Hematopoietic multipotent progenitor cell treated with erythropoietin and hydrocortisone succinate and interleukin-3 and kit ligand, for 8 days (in vitro differentiated cells): ENCODE measurements at places on chromosomes 13 and 19.

DNA sequence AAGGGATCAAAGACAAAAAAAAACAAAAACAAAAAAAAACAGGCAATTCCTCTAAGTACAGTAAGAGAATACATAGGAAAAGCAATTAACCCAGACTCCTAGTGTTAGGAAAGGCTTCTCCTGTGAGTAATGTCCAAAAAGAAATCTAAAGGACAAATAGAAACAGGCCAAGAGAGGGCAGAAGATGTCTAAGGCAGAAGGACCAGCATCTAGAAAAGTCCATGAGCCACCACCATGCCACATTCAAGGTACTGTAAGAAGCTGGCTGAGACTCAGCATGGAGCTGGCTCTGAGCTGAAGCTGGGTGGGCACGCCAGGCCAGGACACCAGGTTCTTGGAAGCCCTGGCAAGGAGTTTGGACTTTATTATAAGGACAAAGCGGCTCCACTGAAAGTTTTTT is 118.1 kb upstream of the FRY start:
- DNase-seq = no peak

- DNase-seq = peak; percentile 56
These were observed 9.2 kb upstream of the ZSCAN22 start for GRCh38 chr19:58317476-58318072.

GRCh38 chr13:73658639-73659038 is 475.6 kb downstream of the KLF12 start:
- DNase-seq = no peak

- DNase-seq = no peak
These were observed 6.0 kb upstream of the SYT5 start for GRCh38 chr19:55186080-55186479.

DNA sequence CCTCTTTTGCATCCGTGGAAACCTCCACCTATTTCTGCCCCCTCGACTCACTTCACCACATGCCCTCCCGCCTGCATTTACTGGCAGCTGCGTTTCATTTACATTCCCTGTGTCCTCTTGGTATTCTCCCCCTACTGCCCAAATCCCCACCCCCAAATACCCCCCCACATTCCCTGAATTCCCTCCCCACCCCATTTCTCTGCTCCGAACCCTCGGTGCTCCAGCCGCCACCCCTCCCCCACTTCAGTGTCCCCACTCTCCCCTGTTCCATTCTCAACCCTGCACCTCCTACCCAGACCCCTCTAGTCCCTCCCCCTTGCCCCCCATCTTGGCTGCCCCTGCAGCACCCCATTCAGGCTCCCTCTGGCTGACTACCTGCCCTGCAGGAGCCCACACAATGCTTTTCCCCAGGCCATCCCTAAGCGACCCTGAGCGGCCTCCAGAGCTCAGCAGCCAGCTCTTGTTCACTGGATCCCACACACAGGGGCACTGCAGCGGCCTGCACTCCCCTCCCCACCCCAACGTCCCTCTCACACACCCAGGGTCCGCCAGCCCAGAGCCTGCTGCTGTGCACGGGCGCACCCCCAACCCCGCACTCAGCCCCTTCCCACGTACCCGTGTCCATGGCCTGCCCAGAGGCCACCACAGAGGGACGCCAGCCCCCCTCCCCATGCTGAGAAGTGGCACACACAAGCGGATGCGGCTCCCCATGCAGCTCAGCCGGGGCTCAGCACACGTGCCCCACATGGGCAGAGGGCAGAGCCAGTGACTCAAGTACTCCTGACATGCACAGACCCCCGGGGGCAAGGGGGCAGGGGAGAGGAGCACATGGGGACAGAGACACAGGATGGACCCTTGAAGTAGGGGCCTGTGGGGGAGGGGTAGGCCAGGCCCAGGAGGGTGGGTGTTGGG is 26.3 kb downstream of the SHANK1 start:
- no peak for DNase-seq

- DNase-seq = no peak
These were observed 7.2 kb downstream of the UHRF1 start for GRCh38 chr19:4916292-4917082.

- no peak for DNase-seq
These were observed 437 bp downstream of the SMARCA4 start for GRCh38 chr19:10961073-10961860.

DNA sequence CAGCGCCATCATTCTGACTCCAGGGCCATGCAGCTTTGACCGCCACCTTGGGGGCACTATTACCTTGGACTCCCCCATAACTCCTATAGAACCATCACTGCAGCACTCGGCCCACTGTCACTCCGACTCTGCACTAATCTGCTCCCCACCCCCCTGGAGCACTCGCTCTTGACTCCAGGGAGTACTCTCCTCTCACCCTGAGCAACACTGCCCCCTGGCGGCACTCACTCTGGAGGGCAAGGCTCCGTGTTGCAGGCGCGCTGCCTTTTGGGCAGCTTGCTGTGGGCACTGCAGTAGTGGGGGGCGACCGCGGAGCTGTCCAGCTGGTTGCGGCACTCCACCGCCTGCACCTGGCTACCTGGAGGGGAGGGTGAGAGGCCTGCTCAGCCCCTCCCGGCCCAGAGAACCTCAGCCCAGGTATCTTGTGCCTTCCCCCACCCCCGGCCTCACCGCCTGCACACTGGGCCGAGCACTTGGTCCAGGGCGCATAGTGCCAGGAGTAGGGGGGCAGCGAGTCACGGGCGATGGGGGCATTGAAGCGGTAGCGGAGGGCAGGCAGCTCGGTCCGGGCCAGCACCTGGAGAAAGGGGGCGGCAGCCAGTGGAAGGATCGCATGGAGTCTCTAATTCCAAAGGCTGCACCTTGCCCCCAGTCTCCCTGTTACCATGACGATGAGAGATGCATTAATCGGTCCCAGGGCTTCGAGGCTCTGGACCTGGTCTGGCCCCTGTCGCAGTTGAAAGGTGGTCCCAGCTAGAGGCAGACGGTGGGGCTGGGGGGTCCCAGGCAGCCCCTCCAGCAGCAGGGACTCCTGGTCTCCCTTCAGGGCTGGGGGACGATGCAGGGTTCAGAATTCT is 8.9 kb upstream of the MYO1F start:
- peak; percentile 64 for DNase-seq

GRCh38 chr13:82356667-82357410 is 1525.4 kb downstream of the SLITRK1 start:
- DNase-seq = peak; percentile 11

GRCh38 chr19:13024951-13025697 is 29.8 kb downstream of the NFIX start:
- DNase-seq = no peak

DNA sequence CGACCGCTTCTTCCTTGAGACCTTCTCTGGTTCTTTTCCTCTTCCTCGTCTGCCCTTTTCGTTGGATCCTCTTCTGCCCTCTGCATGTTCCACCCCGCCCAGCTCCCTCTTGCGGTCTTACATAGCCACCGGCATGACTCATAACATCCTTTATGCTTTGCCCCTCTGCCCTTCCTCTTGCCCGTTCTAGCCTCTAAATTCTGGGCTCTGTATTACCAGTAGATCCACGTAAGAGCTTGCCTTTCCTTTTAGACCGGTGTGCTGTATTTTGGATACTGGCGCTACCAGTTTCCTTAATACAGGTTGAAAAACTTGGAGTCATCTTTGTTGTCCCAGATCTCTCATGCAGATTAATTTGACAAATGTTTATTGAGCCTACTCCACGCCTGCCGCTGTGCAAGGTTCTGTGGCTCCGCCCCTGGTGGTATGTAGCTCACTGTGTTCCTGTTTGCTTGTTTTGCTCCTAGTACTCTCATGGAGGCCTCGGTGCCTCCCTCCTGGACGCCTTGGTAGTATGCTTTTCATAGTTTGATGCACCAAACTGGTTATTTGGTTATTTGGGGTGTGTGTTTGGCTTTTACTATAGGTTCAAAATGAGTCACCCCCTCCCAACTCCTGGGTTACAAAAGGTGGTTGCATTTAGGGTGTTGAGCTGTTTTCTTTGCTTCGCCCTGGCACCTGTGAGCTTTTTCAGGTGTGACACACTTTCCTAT is 1.7 kb downstream of the GTF3A start:
- DNase-seq = peak; percentile 92

DNA sequence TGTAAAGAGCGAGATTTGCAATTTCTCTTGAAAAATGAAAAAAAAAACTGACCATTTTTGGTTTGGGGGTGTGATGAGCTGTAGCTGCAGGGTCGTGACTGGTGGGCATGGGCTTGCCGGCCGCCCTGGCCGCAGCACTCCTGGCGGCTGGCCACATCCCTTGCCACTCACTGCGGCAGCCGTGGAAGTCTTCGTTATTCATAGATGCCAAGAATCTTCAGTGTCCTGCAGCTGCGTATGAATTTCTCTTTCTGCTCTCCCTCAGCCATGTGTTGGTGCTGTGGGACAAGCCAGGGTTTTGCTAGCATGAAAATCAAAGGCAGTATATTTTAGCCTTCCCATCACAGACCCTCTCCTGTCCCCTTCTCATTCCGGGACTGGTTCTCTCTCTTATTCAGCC is 151.7 kb upstream of the TSHZ3 start:
- no peak for DNase-seq

DNA sequence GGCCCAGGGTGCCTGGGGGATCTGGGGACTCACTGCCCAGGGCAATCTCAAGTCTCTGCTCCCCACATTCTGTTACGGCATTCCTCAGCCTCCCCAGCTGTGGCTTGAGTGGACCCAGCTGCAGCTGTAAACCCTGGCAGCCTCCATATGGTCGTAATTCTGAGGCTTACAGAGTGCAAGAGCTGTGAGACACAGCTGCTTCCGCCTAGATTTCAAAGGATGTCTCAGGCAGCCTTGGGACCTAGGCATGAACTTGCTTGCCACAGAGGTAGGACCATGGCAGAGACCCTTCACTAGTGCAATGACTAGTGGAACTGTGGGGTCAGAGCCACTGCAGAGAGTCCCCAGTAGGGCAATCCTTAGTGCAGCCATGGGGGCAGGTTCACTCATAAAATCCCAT is 297.5 kb downstream of the ENOX1 start:
- DNase-seq = no peak

- no peak for DNase-seq
These were observed 174.6 kb downstream of the COL4A1 start for GRCh38 chr13:110132225-110132982.

DNA sequence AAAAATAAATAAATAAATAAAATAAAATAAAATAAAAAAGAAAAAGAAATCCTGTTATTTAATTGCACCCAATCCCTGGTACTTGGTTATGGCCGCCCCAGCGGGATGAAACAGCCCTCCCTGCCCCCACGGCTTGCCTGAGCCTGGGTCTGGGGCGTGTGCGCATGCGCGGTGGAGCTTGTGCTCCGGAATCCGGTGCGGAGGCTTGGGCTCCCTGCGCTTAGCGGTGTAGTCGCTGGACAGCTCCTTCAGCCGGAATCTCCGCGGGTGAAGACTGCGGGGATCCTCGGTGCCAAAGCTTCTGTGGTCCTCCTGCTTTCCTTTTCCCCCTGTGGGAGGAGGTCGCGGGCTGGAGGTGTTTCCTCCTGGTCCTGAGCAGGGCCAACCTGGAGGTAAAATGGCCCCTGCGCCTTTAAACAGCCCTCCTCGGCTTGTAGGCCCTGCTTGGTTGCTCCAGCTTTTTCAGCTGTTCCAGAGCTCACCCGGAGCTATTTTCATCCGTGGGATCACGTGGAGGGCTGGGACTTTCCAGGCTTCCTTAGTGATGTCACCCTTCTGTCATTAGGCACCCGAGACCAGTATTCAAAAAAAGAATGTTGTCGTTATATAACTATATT is at the start of gene PLA2G4C:
Gene PLA2G4C, minus strand, starts transcription at position 468 of the 617 bp plus-strand sequence. CDS start 4,288 bp downstream, outside the sequence.
- peak; percentile 88 for DNase-seq

DNA sequence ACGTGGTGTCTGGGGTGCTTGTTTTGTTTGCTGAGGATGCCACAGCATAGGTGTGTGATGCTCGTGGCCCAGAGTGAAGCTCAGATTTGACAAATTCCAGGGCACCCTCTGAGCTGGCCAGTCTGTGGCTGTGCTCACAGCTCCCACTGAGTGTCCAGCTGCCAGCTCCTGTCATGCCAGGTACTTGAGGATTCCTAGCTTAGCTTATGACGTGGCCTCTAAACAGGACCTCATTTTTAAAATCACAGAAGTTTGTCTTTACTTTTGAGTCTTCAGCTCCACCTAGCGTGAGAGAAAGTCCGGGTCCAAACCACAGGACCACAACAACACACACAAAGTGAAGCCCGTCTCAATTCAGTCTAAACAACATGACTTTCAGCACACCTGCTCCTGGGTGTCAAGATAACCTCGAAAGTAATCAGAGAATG is 117.3 kb downstream of the RAB20 start:
- DNase-seq = no peak

DNA sequence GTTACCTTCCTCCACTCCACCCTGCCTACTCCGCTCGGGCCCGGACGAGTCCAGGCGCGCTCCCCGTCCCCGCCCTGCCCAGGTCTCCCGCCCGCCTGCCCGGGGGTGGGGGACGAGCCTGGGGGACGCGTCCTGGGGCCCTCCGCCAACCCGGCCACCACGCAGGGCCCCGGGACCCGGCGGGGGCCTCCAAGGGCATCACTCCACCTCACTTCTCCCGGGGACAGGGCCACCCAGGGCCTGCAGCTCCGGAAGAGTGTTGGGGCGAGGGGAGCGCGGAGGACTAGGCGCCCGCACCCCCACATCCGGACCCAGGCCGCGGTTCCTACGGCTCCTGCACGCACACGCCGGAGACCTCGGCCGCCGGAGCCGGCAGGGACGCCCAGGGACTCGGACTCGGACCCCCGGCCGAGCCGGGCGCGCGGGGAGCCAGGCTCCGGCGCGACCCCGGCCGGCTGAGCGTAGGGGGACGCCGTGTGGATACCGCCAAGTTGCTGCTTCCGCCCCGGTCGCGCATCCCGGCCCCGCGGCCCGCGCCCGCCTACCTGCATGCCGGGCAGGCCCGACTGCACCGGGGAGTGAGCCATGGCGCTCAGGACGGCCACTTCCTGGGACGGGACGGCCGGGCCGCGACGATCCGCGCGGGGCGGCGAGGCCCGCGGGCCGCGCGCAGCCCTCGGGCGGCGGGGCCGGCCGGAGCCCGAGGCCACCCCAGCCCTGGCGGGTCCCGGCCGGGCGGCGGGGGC is 534 bp downstream of the STK24 start:
- peak; percentile 48 for DNase-seq

DNA sequence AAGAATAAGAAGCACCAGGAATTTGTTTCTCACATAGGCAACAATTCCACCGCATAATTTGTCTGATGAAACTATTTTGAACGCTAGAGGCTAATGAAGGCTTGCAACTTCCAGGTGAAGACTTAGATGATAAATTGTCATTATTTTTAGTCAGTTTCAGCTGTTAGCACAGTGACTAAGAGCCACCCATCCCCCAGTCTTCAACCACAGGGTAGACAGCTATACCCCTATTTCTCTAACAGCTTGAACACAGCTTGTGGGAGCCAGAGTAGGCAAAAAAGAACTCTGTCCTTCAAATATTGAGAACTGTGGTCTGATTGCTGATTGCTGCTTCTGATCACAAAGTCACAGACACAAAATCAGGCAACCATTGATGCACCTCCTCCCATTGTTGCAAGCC is 1124.8 kb upstream of the PRR20A start:
- DNase-seq = no peak

- peak; percentile 65 for DNase-seq
These were observed at the start of gene PPM1N for GRCh38 chr19:45498411-45499195. PPM1N (plus strand) TSS chr19:45498443; CDS start chr19:45498473, 30 bp downstream.

- no peak for DNase-seq
These were observed 660 bp downstream of the CIC start for GRCh38 chr19:42269478-42270345.

- no peak for DNase-seq
These were observed 864.3 kb downstream of the SLITRK6 start for GRCh38 chr13:84934911-84935310.

GRCh38 chr19:55667958-55668357 is 7.1 kb upstream of the EPN1 start:
- no peak for DNase-seq
